ENCODE measurements at places on chromosomes 3 and 15.
A peak's percentile ranks its signal among the peaks of the same experiment; 100 is the strongest.

- DNase-seq, result no peak
Observed at GRCh38 chr15:92158426-92158825, 235.3 kb upstream of the ST8SIA2 start.

- DNase-seq, result no peak
Observed at GRCh38 chr3:3825035-3825434, 25.8 kb downstream of the LRRN1 start.

DNA sequence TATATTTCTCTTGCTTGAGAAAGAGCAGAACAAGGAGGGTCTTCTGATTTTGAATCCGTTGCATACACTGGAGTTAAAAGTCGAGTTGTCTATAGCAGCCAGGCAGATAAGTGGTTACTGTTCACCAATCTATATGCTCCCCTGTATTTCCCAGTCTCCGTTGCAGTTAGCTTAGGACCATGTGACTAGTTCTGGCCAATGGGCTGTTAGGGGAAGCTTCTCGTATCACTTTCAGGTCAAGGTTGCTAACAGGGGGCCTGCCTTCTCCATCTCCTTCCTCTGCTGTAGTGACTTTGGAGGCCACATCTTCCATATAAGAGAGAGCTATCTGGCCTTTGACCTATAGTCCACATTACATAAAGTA is 188.5 kb upstream of the KBTBD8 start:
- no peak for DNase-seq

- DNase-seq, result no peak
Observed at GRCh38 chr3:46656778-46657556, 36.5 kb downstream of the ALS2CL start.

GRCh38 chr15:51094606-51095569 is at the start of gene TNFAIP8L3:
TSS of gene TNFAIP8L3 (minus strand) at chr15:51094906. CDS start at chr15:51094595, 311 bp downstream.
- DNase-seq, result no peak

DNA sequence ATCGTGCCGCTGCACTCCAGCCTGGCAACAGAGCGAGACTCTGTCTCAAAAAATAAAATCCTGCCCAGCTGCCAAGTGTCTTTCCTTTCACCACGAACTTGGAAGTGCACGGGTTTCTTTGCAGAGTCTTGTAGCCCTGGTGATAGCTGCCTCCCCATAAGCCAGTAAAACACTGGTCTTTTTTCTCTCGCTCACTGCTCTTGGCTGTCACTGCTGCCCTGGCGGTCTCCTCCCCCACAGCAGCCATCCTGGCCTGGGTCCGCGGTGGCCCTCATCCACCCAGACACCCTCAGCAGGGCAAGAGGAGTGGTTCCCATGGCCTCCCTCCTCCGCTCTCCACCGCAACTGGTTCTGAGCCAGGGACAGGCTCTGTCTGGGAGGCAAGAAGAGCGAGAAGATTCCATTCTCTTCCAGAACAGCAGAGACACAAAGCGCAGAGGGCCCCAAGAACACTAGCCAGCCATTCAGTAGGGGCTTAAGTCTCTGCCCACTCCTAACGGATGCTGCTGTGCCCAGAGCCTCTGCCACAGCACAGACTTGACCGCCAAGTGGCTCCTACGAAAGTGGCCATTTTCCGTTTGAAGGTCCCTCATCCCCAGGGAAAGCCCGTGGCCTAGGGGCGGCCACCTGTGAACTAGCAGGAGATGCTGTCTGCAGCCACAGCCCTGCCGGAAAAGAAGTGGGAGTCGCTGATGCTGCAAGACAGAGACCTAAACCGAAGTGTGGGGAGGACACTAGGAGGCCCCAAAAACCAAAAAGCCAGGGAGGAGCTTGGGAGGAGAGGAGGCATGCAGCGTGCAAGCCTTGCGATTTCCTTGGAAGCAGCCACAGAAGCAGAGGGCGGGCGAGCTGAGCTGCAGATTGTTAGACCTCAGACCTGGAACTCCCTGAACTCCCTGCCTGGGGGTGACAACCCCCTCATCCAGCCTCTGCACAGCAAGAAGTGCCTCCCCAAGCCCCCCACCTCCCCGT is 44.1 kb downstream of the KLHL25 start:
- DNase-seq, result peak; percentile 73

- DNase-seq, result no peak
Observed at GRCh38 chr3:169391672-169392071, 271.8 kb downstream of the MECOM start.

- no peak for DNase-seq
Observed at GRCh38 chr3:105722943-105723556, 145.8 kb downstream of the CBLB start.

GRCh38 chr3:40800343-40800742 is 275.6 kb downstream of the ZNF621 start:
- no peak for DNase-seq

- no peak for DNase-seq
Observed at GRCh38 chr3:99627062-99627826, 11.2 kb upstream of the COL8A1 start.

GRCh38 chr15:70327856-70328678 is 230.3 kb upstream of the TLE3 start:
- DNase-seq, result no peak

GRCh38 chr15:79364571-79365240 is 53.8 kb downstream of the TMED3 start:
- no peak for DNase-seq

- DNase-seq, result no peak
Observed at GRCh38 chr3:15635121-15635661, 33.6 kb downstream of the BTD start.

DNA sequence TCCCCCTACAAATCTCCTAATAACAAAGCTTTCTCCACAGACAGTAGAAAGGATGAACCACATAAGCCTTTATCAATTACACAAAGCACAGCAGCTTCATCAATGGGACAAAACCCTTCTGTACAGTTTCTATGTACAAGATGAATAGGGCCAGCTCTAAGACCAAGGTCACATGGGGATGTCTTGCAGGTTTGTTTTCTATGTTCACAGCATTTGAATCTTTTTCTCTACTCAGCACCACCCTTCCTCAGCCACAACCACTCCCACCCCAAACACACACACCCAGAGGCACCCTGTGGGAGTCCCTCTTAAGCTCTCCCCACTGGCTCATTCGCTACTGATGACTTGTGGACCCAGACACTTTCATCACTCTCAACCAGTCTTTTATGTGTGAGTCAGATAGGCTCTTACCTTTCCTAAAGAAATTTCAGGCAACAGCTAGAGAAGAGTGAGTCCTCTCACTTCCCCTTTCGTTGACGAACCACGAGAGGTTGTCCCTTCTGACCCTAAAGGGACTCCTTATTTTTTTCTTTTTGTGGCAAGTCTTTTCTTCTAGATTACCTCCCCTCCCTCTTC is 57.9 kb downstream of the ARHGAP31 start:
- DNase-seq, result no peak

- no peak for DNase-seq
Observed at GRCh38 chr3:14298442-14298841, 104.0 kb upstream of the SLC6A6 start.

DNA sequence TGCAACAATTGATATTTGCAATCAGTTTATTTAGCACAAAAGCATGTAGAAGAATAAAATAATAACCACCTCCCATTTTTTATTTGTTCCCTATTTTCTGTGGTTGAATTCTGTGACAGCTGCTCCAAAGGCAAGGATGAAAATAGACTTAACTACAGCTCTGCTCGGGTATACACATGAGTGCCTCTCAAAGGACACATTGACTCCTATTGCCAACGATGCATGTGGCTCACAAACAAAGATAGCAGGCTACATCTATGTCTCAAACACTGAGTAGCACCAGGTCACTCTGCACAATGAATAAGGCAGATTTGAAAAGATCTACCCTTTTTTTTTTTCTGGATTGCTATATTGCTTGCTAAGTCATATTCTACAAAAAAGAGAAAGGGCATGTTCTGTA is 612.9 kb downstream of the ROBO1 start:
- no peak for DNase-seq

- DNase-seq, result no peak
Observed at GRCh38 chr15:66706840-66707239, 4.8 kb downstream of the SMAD6 start.

DNA sequence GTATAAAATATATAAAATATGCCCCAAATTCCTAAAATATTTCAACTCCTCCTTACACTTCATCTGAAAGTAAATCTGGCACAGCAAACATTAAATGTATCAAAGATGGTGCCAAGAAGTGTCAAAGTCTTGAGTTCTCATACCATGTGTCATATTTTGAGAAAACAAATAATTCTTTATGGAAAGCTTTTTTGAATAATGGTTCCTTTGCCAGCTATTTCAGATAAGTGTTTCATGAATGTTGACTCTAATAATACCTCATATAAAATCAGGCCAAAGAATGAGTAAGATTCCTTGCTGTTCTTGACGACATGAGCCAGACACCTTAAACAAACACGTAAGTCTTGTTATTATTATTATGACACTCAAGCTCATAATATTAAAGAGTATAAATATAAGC is 30.3 kb upstream of the ZNF385D start:
- no peak for DNase-seq

- peak; percentile 52 for DNase-seq
Observed at GRCh38 chr3:71582612-71583565, 639 bp downstream of the FOXP1 start.

- DNase-seq, result no peak
Observed at GRCh38 chr3:55873523-55874254, 386.6 kb upstream of the WNT5A start.

DNA sequence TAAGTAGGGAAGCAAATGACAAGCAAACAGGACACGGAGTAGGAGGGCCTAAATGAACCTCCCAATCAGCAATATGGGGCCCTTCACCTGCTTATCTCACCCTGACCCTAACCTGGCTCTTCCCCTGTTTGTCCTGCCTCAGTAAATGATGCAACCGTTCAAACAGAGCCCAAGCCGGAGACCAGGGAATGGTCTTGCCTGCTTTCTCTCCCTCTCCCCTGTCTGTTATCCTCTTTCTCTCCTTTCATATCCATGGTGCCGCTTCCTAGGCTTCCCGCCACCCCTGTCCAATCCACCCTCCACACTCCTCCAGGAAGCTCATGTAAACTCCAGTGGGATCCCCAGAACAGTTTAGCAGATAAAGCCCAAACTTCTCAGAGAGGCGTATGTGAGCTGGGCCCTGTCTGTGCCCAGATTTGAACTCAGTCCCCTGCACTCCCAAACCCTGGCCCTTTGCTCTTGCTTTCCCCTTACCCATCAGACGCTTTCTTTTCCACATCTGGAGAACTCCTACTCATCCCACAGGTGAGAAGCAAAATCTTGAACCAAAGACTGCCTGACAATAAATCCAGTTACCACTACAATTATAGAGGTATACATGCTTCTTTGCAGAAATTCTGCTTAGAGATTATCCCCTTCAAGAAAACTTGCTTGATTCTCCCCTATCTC is 45.7 kb upstream of the STT3B start:
- no peak for DNase-seq

GRCh38 chr15:95550702-95551101 is 779.8 kb upstream of the NR2F2 start:
- DNase-seq, result no peak

- no peak for DNase-seq
Observed at GRCh38 chr3:46349484-46350261, 4.2 kb upstream of the CCR2 start.

DNA sequence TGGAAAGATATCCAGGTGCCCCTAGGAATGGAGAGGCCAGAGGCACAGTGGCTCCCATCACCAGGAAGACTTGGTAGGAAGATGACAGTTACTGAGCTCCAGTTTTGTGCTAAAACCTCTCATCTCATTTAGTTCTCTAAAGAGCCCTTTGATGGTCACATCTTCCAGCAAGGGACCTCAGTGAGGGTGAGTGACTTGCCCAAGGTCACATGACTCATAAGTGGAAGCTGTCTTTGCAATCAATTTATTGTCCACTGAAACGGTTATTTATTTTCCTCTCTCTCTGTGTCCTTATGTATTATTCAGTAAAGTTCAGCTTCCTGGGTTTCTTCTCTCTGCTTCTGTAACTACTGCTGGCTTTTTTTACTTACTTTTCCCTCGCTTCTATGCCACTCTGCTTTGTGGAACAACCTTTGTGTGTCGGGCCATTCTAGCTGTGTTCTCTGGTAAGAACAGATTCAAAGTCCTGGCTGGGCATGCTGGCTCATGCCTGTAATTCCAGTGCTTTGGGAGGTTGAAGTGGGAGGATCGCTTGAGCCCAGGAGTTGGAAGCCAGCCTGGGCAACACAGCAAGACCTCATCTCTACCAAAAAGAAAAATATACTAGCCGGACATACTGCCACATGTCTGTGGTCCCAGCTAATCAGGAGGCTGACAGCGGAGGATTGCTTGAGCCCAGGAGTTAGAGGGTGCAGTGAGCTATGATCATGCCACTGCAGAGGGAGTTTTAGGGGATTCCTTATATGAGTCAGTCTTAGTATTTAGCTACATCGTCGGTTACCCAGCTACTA is 55.9 kb downstream of the PDIA5 start:
- no peak for DNase-seq

DNA sequence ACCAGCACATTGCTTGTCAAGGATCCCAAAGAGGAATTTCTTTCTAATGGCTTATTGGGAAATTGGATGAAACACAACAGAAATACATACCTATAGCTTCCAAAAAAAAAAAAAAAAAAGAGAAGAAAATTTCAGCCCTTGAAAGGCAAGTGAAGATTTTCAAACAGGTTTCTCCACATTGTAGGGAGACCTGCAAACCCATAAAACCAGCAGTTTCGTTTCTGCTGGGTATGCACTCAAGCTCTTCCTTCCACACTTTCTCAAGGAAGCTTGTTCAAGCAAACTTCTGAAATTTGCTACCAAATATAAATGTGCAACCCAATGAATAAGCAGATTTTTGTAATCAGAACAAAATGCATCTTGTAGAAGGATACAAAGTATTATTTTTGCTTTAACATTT is 15.9 kb upstream of the SH3BP5 start:
- DNase-seq, result no peak

GRCh38 chr3:86973440-86973839 is 17.5 kb downstream of the VGLL3 start:
- DNase-seq, result no peak

DNA sequence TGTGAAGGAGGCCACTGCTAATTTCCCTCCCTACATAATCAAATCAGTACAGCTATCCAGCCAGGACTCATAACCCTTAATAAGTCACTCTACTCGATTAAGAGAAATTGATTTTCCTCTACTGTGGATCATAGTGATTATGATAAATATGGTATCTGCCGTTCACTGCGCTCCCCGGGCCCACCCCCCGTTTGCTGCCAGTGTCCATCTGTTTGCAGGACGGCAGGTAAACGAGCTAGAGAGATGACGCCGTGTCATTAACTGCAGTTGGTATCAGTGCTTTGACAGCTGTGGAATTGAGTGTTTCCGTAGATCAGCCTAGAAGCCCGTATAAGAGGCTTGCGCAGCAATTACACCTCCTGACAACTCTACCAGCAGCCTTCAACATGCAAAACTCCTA is 94.9 kb downstream of the ROBO2 start:
- no peak for DNase-seq

DNA sequence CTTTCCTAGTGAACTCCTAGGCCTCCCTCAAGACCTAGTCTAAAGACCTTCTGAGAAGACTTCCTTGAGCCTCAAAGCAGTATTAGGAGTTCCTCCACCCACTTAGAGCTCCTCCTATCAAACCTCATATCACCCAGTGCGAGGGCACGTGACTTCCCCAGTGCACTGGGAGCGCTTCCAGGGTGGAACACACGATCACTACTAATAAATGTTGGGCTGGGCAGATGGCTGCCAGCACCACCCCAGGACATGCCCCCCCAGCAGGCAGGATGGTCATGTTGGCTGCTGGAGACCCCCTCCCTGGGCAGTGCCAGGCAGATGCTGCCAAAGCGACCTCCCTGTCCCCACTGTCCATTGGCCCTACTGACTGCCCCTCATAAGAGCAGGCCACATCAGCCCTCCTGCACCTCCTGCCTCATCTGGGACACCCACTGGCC is 8.5 kb upstream of the PLXND1 start:
- DNase-seq, result no peak

Data from anterior cingulate cortex (tissue), 58 donors.